ENCODE measurements at places on chromosomes 7 and 10. TPM values are rescaled to one million over a fixed set of nuclear protein-coding genes. Genes with fewer than 3 reads are reported as not detected.

DNA sequence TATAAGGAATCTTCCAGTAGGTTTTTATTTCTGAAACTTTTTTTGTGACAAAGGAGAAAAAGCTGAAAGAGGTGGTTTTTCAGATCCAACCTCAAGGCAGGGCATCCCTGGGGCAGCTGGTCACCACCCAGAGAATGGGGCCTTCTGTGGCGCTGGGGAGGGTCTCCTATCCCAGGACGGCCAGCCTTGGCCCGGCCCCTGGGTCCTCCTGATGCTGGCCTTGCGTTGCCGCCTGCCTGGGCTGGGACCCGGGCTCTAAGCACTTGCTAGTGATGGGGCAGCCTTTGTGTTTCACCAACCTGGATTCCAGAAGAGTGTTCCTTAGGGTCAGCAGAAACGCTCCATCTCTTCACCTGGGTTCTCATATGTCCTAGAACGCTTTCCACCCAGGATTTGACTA is 16.3 kb downstream of the SHH start:
- no peak for DNase-seq
- no peak overlapping the region for H3K27ac ChIP-seq
- H3K4me3 ChIP-seq, result no peak overlapping the region
- peaks cover 42% of the 10 kb centered on the region for H3K27me3 ChIP-seq
- H3K4me1 ChIP-seq, result no peaks in the 10 kb centered on the region
- H3K36me3 ChIP-seq, result no peaks in the 10 kb centered on the region

GRCh38 chr10:96747734-96748550 is 27.6 kb upstream of the PIK3AP1 start:
- H3K27ac ChIP-seq, result no peak overlapping the region
- H3K4me1 ChIP-seq, result no peaks in the 10 kb centered on the region
- no peaks in the 10 kb centered on the region for H3K36me3 ChIP-seq
- no peak for DNase-seq

DNA sequence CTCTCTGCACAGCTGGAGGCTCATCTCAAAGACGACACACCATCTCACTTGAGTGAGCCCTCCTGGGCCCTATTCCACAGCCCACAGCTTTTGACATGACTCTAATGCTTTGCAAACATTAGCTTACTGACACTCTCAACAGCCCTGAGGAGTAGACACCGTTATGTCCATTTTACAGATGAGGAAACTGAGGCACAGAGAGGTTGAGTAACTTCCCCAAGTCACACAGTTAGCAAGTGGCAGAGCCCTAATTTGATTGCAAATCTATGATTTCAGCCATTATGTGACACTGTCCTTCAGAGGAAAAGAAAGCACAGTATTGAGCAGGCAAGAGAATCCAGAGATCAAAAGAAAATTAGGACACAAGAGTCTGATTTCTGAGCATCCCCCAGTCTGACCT is 16.0 kb downstream of the SLC25A13 start:
- DNase-seq, result no peak
- no peak overlapping the region for H3K4me3 ChIP-seq
- H3K27ac ChIP-seq, result no peak overlapping the region

DNA sequence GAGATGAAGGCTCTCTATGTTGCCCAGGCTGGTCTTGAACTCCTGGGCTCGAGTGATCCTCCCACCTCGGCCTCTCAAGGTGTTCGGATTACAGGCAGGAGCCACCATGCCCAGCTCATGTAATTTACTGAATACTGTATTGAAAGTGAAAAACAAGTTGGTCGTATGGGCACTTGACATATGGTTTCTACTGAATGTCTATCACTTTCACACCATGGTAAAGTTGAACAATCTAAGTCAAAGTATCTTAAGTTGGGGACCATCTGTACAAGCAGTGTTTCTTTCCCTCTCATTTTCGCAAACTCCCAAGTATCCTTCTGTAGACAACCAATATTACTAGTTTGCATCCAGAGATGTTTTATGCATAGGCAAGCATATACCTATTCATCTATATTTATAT is 116.6 kb downstream of the TMEM178B start:
- no peaks in the 10 kb centered on the region for H3K27me3 ChIP-seq
- no peak overlapping the region for H3K4me3 ChIP-seq
- no peaks in the 10 kb centered on the region for H3K36me3 ChIP-seq
- H3K27ac ChIP-seq, result no peak overlapping the region
- no peak for DNase-seq

- H3K4me1 ChIP-seq, result peaks cover 3% of the 10 kb centered on the region
- no peaks in the 10 kb centered on the region for H3K27me3 ChIP-seq
- no peak for DNase-seq
- no peak overlapping the region for H3K27ac ChIP-seq
These were observed 345.6 kb upstream of the LRGUK start for GRCh38 chr7:133781486-133782090.

DNA sequence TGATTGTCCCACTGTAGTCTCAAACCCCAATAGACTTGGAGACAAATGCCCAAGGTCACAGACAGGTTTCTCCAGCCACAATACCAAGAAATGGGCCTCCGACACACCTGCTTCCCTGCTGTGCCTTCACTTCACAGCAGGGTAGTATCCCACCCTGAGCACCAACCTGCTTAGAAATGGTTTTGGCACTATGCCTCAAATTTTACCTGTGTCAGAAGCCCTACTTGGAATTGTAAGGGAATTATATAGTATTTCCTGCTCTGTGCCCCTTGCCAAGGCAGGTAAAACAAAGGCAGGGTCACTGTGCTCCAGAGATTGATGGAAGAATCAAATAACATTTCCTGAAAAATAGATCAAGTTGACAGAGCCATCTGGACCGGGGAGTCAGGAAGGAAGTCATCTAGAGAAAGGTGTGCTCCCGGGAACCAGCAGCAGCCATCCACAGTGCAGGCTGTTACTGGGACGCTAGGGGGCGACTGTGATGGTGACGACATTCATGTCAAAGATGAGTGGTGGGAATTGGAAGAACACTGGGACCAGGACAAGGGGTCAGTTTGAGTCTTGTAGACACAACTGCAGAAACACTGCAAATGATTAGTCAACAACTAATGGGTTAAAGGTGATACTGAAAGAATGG is 117.8 kb upstream of the AKR1E2 start:
- no peak overlapping the region for H3K27ac ChIP-seq
- H3K36me3 ChIP-seq, result no peaks in the 10 kb centered on the region
- H3K27me3 ChIP-seq, result no peaks in the 10 kb centered on the region
- H3K4me3 ChIP-seq, result no peak overlapping the region
- no peaks in the 10 kb centered on the region for H3K4me1 ChIP-seq
- no peak for DNase-seq

GRCh38 chr10:62196528-62196927 is 72.1 kb downstream of the RTKN2 start:
- DNase-seq, result no peak
- no peaks in the 10 kb centered on the region for H3K27me3 ChIP-seq
- no peak overlapping the region for H3K27ac ChIP-seq
- H3K36me3 ChIP-seq, result peaks cover 5% of the 10 kb centered on the region

- peak overlapping the region; percentile 82 for H3K27ac ChIP-seq
- H3K27me3 ChIP-seq, result no peaks in the 10 kb centered on the region
- no peak overlapping the region for H3K4me3 ChIP-seq
- DNase-seq, result no peak
These were observed 154.8 kb upstream of the PRSS58 start for GRCh38 chr7:142412551-142413193.

GRCh38 chr10:11147722-11148121 is 130.1 kb downstream of the CELF2 start:
- H3K36me3 ChIP-seq, result no peaks in the 10 kb centered on the region
- no peak for DNase-seq
- H3K4me3 ChIP-seq, result peak overlapping the region; percentile 0
- H3K27ac ChIP-seq, result peak overlapping the region; percentile 87

GRCh38 chr7:74453322-74454011 is at the start of gene GTF2IRD1:
Gene GTF2IRD1, plus strand, starts transcription at chr7:74453906. Its CDS starts 54,175 bp downstream, at chr7:74508081.
- H3K36me3 ChIP-seq, result no peaks in the 10 kb centered on the region
- peak within 1 kb of the TSS; percentile 51 for H3K4me3 ChIP-seq
- peaks cover 67% of the 10 kb centered on the region for H3K27me3 ChIP-seq
- H3K27ac ChIP-seq, result peak within 1 kb of the TSS; percentile 42
- H3K4me1 ChIP-seq, result no peaks in the 10 kb centered on the region
- DNase-seq, result no peak

DNA sequence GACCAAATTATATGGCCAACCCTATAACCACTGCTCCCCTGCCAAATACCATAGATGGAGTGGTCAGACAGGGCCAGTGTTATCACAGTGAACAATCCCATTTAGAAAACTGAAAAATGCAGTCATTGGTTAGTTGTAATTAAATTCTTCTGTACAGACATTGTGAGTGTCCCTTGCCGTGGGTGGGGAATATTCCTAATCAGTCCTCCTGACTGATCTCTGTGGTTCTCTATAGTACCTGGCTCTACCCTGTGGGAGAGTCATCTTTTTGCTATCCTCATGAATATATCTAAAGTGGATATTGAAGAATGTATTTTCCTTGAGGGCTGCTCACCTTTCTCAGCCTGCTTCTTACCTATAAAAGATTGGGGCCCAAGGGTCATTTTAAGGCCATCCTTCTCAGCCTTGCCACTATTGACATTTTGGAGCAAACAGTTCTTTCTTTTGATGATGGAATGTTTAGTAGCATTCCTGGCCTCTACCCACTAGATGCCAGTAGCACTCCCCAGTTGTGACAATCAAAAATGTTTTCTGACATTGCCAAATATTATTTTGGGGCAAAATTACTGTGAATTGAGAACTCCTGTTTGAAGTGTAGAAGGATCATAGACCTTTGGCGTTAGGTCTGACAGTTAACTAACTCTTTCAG is 110.2 kb downstream of the MAPK8 start:
- no peak overlapping the region for H3K4me3 ChIP-seq
- H3K27me3 ChIP-seq, result no peaks in the 10 kb centered on the region
- no peaks in the 10 kb centered on the region for H3K36me3 ChIP-seq

- H3K27me3 ChIP-seq, result no peaks in the 10 kb centered on the region
- no peak overlapping the region for H3K27ac ChIP-seq
- H3K4me1 ChIP-seq, result no peaks in the 10 kb centered on the region
- no peaks in the 10 kb centered on the region for H3K36me3 ChIP-seq
- DNase-seq, result peak; percentile 25
These were observed 328.4 kb upstream of the AOAH start for GRCh38 chr7:37052705-37053104.

- H3K27ac ChIP-seq, result no peak overlapping the region
- H3K4me3 ChIP-seq, result no peak overlapping the region
- H3K36me3 ChIP-seq, result no peaks in the 10 kb centered on the region
- no peak for DNase-seq
- H3K4me1 ChIP-seq, result peaks cover 5% of the 10 kb centered on the region
These were observed 126.7 kb downstream of the RGS10 start for GRCh38 chr10:119415536-119416503.

DNA sequence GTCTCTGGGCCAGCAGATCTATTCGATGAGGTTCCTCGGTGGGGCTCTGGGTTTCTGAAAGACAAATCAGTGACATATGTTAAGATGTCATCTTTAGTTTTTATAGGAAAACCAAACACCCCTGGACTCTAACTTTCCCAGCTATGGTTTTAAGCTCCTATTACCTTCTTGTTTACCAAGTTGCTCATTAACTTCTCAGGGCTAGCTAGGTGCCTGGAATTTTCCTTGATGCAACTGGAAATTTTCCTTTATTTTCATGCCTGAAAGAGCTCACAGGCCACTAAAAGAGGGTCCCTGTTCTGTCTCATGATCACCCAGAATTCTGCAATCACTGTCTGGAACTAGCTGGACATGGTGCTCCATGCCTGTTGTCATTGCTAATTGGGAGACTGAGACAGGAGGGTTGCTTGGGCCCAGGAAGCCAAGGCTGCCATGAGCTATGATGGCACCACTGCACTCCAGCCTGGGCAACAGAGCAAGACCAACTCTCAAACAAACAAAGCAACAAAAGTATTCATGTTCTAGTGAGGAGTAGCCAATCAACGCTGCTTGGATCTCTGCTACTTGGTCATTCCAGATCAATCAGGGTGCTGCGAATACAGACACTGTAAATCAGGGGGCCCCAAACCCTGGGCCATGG is 1173.5 kb upstream of the AUTS2 start:
- no peaks in the 10 kb centered on the region for H3K27me3 ChIP-seq
- DNase-seq, result no peak
- H3K4me3 ChIP-seq, result no peak overlapping the region
- H3K36me3 ChIP-seq, result no peaks in the 10 kb centered on the region
- no peak overlapping the region for H3K27ac ChIP-seq
- no peaks in the 10 kb centered on the region for H3K4me1 ChIP-seq

DNA sequence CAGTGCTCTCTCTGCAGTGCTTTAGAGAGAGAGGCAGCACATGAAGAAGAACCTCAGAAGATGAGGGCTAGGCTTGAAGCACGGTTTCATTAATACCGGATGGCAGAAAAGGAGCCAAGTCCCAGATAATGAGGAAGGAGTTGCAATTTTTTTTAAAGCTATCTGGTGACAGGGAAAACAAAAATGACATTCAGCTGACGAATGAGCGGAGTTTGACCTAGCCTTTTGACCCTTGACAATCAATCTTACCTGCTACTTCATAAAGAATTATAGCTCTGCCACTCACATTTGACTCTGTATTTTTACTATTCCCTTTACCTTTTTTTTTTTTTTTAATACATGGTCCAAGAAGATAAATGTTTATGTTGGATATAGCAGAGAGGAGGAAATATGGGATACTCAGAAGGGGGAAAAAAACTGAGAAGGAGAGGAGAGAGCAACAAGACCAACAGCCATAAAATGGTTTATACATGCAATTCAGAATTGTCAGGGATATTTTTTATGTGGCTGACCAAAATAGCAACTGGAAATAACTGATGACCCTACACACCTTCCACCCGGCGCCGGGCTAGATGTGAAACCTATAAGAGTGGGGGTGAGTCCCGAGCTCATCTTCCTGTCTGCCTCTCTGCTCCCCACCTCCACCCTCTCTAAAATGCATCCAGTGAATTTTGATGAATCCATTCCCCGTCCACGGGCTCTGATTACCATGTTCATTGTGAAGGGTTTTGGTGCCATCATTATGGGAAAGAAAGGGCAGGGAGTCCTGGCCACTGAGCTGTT is 274.4 kb upstream of the YAE1 start:
- no peak overlapping the region for H3K27ac ChIP-seq
- H3K4me1 ChIP-seq, result no peaks in the 10 kb centered on the region
- no peaks in the 10 kb centered on the region for H3K27me3 ChIP-seq
- H3K4me3 ChIP-seq, result no peak overlapping the region
- no peak for DNase-seq

Gene PLEKHS1
- total RNA-seq, result under 0.01 TPM

Gene ASB10
- total RNA-seq, result not detected

Gene ANTXRL
- 0.57 TPM for total RNA-seq

Gene STN1
- total RNA-seq, result 34.8 TPM

Gene SPOCK2
- 91.6 TPM for total RNA-seq

All from thymus (tissue), 14 donors.